ENCODE measurements at places on chromosomes 7 and 10. TPM values are rescaled to one million over a fixed set of nuclear protein-coding genes. Genes with fewer than 3 reads are reported as not detected.

Gene CHN2
- total RNA-seq, result 69.3 TPM

Gene SPAM1
- not detected for total RNA-seq

Gene ARMC3
- 2.7 TPM for total RNA-seq

Gene CRYGN
- total RNA-seq, result 0.25 TPM

Gene NPTX2
- total RNA-seq, result 6.1 TPM

Gene NOS3
- total RNA-seq, result 1.2 TPM

Gene PDE6C
- total RNA-seq, result not detected

Gene IGFBP1
- total RNA-seq, result 0.25 TPM

Gene ELN
- 11.3 TPM for total RNA-seq

Gene AKR1E2
- total RNA-seq, result 25.6 TPM

Gene CYP2C19
- 0.25 TPM for total RNA-seq

Gene UBN2
- 18.9 TPM for total RNA-seq

All from temporal lobe (tissue), 4 donors.